ENCODE measurements at places on chromosomes 5 and 9.

DNA sequence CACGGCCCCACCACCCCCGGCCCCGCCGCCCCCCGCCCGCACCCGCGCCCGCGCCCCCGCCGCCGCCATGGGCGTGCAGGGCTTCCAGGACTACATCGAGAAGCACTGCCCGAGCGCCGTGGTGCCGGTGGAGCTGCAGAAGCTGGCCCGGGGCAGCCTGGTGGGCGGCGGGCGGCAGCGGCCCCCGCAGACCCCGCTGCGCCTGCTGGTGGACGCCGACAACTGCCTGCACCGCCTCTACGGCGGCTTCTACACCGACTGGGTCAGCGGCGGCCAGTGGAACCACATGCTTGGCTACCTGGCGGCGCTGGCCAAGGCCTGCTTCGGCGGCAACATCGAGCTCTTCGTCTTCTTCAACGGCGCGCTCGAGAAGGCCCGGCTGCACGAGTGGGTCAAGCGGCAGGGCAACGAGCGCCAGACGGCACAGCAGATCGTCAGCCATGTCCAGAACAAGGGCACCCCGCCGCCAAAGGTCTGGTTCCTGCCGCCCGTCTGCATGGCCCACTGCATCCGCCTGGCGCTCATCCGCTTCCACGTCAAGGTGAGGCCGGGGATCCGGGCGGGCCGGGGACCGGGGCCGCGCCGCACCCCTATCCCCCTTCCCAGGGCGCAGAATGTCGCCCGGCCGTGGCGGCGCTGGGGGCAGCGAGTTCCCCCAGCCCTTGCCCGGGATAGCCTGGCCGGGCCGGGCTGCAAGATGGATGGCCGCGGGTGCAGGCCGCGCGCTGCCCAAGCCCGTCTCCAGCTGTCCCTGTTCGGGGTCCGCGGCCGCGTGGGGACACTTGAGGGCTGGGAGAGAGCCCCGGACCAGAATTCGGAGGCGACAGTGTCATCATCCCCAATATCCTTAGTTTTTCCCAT lies 594 bp downstream of the FAM120A start:
- DNase-seq = no peak

- DNase-seq = no peak
Measured at GRCh38 chr5:96344678-96345577, 88.1 kb downstream of the PCSK1 start.

DNA sequence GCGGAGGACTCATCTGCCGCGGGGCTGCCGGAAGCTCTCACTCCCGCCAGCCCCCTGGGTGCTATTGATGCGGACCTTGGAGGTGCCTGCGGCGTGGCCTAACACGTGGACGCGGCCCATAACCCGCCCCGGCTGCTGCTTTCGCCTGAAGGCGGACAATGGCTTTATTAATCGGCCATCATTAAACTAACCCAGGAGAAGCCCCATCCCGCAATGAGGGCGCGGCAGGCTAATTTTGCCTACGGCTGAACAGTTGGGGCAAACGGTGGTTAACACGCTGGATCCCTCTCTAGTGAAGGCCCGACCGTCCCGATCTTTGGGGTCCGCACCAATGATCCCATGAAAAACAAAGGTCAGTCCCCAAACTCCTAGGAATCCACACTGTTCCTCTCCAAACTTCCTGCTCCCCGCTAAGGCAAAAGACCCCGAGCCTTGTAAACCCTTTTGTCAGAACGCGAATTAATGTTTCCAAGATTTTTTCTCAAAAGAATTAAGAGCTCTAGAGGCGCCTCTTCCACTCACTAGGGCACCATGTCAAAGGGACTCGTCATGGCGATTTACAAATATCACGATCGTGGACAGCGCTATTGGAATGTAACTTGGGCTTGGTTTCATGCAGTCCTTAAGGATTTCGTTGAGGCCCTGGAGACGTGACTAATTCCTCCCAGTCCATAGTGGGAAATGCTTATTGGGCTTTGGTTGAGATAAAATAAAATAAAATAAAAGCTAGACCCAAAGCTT lies 193.1 kb downstream of the MEF2C start:
- DNase-seq = no peak

DNA sequence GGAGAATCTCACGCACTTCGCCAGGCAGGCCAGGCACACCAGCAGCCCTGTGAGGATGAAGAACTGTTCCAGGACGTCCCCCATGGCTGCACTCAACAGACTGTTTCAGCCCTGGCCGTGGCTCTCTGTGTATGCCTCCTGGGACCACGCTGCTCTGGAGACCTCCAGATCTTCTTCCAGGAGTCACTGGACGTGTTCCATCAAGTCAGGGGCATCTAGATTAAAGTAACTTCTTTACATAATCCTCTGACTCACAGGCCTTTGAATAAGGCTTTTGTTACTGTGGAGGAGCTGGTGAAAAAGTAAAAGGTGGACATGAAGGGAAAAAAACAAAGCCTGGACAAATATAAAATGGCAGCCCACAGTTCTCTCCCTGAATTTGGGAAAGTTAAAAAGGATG lies at the start of gene HSD17B3:
HSD17B3 (minus strand) TSS at position 156 of the 400 bp plus-strand sequence; CDS start at position 84, 72 bp downstream.
- DNase-seq = no peak

DNA sequence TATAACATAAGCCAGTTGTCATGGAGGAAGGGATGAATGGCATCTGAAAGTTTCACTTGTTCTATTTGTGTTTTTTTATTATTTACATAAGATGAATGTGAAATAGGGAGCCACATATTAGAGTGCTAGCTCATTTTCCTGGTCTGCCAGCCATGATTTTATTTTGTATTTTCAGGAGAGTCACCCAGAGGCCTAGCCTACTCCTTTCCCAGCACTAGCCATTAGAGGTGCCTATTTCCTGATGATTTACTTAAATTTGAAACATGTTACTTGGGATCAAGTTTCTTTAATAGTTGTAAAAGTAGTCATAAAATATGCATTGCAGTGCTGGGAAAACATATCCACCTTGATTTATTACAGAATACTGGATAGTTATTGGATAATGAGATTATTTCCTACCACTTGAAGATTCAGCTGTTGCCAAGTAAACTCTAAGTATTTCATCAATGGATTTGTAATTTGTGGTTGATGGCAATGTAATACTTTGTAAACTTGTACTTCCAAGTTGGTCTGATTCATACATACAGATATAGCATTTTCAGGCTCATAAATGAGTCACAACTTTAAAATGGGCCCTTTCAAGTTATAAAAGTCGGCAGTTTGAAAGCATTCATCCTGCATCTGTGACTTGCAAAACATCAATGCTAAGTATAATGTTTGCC lies 50.8 kb downstream of the KCNN2 start:
- no peak for DNase-seq

DNA sequence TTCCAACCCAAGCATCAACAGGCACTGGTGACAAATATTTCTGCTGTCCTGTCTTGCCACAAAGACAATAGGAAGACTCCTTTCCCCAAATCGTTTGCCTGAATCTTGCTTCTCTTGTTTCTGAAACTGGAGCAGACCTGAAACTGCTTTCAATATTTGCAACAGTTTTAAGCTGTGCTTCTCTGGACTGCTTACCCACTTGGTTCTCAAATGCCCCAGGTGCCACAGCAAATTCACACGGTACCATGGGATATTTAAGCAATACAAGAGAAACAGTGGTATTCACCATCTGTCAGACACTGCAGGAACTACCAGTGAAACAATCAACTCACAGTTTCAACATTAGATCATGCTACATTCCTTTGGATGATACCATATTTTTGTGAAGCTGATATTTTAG lies 309.4 kb downstream of the PARP8 start:
- no peak for DNase-seq

GRCh38 chr5:142686210-142686734 lies 382 bp upstream of the FGF1 start:
- DNase-seq = no peak

- DNase-seq = no peak
Measured at GRCh38 chr5:96200641-96201040, 232.4 kb downstream of the PCSK1 start.

DNA sequence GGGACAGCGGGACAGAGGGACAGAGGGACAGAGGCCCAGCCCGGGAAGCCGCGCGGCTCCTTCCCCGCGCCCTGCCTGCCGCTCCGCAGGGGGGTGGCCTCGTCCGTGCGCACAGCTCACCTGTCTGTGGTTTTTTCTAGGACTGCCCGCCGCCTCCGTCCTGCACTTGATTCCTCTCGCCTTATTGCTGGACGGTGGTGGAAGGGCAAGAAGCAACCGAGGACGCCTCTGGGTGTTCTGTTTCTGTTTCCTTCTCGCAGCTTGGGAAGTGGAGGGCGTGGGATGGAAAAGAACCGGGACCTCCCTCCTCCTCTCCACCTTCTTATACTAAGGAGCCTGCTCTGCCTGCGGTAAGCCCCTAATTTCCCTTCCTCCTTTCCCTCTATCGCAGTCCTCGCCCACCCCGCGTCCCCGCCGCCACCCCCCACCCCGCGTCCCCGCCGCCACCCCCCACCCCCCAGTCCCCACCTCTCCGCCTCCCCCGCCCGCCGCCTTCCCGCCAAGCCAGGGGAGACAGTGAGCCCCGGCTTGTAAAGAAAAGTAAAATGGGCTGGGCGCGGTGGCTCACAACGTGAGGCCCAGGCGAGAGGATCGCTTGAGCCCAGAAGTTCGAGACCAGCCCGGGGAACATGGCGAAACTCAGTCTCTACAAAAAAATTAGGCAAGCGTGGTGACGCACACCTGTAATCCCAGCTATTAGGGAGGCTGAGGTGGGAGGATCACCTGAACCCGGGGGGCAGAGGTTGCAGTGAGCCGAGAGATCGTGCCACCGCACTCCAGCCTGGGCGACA lies 9.6 kb upstream of the FLT4 start:
- no peak for DNase-seq

DNA sequence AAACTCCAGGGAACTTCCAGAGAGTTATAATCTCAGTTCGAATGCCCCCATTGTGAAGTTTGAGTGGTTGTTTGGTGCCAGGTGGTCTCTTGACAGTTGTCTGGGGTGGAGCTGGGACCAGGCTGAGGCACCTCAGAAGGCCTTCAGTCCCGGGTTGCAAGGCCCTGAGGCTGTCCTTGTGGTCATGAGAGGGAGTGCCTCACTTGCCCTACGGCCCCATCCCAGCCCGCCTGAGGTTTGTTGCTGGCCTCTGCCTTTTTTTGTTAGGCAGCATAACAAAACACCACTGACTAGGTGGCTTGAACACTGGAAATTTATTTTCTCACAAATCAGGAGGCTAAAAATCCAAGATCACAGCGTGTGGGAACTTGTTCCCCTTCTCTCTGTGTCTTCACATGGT lies 73.0 kb upstream of the PAPPA start:
- DNase-seq = no peak

- no peak for DNase-seq
Measured at GRCh38 chr5:133376986-133377385, 235.4 kb downstream of the FSTL4 start.

- DNase-seq = no peak
Measured at GRCh38 chr5:167754501-167755021, 536.9 kb upstream of the WWC1 start.

DNA sequence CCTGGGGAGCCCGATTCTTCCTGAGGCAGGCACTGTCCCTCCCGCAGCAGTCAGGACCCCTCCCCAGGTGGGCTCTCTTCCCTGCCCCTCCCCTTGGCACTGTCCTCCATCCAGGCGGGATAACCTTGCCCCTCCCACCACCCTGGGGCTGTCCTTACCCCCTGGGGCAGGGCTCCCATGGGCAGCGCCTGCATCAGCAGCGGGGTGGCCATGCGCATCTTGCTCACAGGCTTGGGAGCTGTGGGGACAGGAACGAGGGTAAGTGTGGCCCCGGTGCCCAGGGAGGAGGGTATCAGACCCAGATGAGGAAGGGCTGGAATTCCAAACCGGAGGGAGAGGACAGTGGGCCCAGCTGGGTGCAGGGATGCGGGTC lies 6.0 kb downstream of the CD74 start:
- DNase-seq = no peak

- DNase-seq = no peak
Measured at GRCh38 chr5:110401881-110402280, 324.6 kb downstream of the TMEM232 start.

DNA sequence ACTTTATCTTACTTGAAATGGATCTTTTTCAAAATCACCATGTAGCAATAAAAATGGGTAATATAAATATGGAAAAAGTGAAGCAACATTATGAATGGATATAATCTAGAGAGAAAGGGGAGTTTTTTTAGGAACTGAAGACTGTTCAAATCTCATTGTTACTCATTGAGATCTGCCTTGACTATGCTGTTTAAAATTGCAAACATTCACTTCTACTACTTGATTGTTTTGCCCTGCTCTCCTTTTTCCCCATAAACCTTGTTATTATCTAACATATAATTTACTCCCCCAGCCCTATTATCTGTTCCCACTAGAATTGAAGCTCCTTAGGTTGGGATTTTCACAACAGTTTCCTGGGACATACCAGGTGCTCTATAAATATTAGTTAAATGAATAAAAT lies 22.0 kb downstream of the PAM start:
- no peak for DNase-seq

DNA sequence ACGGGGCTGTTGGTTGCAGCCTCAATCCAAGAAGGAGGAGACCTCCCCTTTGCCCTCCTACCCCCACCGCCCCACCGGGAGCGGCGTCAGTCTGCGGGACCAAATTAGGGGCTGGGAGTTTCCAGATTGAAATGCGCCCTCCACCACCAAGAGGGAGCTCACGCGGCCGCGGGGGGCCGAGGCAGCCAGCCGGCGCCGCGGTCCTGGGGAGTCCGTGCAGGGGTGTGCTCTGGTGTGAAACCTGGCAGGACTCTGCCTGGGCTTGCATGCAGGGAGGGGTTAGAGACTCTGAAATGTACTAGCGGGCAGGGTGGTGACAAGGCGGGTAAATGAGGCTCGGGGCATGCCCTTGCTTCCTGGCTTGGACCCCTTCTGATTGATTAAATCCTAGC lies 989 bp upstream of the FBN2 start:
- DNase-seq = no peak

DNA sequence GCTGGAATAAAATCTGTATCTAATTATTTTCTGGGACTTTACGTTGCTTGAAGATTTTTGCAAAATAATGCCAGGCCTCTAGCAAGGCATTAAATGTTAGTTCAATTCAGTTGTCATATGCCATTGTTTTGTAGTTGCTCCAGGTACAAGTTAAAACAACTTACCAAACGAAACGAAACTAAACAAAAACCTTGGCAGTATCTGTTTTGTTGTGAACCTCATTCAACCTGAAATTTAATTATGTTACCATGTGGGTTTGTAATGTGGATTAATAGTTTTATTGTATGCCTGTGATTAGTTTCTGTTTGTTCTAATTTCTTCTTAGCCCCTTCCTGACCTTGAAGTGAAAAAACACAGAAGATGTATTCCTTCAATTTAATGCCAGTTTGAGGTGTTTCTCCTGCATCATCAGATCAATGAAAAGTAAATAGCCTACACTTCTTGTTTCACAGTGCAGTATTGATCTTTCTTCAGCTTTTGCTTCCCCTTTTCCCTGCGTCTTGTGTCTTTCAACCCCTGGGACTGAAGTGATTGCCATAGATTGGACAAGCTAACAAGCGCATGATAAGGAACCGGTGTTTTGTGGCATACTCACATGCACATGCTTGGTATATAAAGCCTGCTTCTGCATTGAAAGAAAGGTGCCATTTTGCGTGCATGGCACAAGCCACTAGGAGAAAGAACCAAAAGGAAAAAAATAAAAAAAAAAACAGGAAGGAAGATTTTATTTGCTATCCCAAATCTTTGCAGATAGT lies 699.0 kb upstream of the ARRDC3 start:
- DNase-seq = no peak

GRCh38 chr5:68431601-68432337 lies 216.2 kb downstream of the PIK3R1 start:
- DNase-seq = no peak
